ENCODE measurements at places on chromosomes 1 and 21. TPM values are rescaled to one million over a fixed set of nuclear protein-coding genes. Genes with fewer than 3 reads are reported as not detected.

GRCh38 chr1:181310560-181310959 is 172.8 kb upstream of the CACNA1E start:
- no peak for DNase-seq

The CD5L gene
- not detected for total RNA-seq

The KRTAP10-5 gene
- total RNA-seq: not detected

The ICOSLG gene
- 16.7 TPM for total RNA-seq

- no peak for DNase-seq
Observed at GRCh38 chr1:31583995-31584868, 7.9 kb downstream of the TINAGL1 start.

The CFHR5 gene
- total RNA-seq: not detected

The AIRE gene
- total RNA-seq: not detected
